ENCODE measurements at places on chromosomes 4 and X. TPM values are rescaled to one million over a fixed set of nuclear protein-coding genes. Genes with fewer than 3 reads are reported as not detected.

DNA sequence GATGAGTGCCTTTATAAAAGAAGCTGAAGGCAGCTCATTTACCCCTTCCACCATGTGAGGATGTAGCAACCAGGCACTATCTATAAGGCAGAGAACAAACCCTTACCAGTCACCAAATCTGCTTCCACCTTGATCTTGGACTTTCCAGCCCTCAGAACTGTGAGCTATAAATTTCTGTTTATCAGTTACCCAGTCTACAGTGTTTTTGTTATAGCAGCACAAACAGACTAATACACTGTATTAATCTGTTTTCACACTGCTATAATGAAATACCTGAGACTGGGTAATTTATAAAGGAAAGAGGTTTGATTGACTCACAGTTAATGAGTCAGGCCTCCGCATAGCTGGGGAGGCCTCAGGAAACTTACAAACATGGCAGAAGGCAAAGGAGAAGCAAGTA is 91.2 kb downstream of the SOWAHB start:
- DNase-seq: no peak

- DNase-seq: no peak
These were observed 2050.7 kb downstream of the ARAP2 start for GRCh38 chr4:34193451-34194154.

DNA sequence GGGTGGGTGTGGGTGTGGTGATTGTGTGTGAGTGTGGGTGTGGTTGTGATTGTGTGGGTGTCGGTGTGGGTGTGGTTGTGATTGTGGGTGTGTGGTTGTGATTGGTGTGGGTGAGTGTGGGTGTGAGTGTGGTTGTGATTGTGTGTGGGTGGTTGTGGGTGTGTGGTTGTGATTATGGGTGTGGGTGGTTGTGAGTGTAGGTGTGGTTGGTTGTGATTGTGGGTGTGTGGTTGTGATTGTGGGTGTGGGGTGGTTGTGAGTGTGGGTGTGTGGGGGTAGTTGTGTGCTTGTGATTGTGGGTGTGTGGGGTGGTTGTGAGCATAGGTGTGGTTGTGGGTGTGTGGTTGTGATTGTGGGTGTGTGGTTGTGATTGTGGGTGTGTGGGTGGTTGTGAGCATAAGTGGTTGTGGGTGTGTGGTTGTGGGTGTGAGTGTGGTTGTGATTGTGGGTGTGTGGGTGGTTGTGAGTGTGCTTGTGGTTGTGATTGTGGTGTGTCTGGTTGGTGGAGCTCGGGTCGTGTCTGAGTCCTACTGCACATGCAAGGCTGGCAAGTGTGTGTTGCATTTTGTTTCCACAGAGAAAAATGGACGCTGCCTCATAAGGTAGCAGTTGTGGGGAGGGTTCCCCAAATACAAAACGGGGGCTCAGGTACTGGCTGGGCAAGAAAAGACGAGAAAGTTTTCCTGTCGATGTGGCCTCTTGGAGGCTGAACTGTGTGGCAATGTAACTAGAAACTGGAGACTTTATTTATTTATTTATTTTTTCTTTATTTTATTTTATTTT is 116.7 kb downstream of the UBE2K start:
- no peak for DNase-seq

The PDE6B gene
- total RNA-seq: 5.6 TPM

Data from GM12878 (cell line).